ENCODE measurements at places on chromosomes 16 and 17. TPM values are rescaled to one million over a fixed set of nuclear protein-coding genes. Genes with fewer than 3 reads are reported as not detected.

- H3K4me1 ChIP-seq: peaks cover 58% of the 10 kb centered on the region
- peaks cover 7% of the 10 kb centered on the region for H3K36me3 ChIP-seq
- DNase-seq: peak; percentile 64
- no peak overlapping the region for H3K4me3 ChIP-seq
Observed at GRCh38 chr17:40312131-40312731, 3.3 kb downstream of the RARA start.

DNA sequence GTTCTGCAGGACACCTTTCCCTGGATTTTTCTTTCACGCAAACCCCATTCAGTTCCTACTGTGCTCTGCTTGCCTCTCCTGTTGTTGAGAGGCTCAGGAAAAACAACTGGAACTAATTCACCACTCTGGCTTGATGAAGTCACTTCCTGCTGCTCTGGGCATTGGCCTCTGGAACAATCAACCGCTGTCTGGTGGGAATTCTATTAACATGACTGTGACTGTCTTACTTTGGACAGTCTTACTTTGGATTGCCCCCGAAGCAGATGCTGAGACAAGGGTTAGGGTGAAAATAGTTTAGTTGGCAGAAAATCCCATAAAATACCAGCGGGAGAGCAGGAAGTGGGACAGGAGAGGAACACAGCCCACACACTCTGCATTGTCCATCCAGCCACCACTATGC lies 90.0 kb upstream of the HSBP1 start:
- no peaks in the 10 kb centered on the region for H3K36me3 ChIP-seq
- H3K27me3 ChIP-seq: no peaks in the 10 kb centered on the region
- DNase-seq: no peak
- no peak overlapping the region for H3K4me3 ChIP-seq
- no peaks in the 10 kb centered on the region for H3K4me1 ChIP-seq

DNA sequence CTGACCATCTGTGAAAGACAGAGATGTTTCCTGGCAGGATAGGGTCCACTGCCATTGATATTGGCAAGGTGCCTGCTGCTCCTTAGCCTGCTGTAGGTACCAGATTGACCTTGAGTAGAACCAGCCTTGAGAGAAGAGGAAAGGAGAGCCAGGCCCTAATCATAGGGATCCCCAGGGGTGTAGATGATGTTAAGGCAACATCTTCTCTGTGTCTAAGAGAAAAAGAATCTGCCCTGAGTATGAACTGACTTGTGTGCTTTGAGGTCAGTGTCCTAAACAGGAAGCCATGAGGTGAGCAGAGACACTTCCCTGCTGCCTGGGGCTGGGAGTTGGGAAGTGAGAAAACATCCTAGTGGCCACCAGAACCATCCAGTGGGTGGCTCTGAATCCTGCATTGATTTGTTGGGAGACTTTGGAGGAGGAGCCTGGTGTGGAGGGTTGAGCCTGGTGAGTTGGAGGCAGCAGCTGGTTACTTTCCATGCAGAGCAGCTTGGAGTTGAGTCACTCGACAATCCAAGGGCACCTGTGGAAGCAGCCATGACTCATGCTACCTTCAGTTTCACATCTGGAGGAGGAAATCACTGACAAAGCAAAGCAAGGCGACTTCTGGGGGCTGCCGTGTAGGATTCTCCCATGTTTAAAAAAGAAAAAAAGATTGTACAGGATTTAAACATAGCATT lies 47.8 kb downstream of the BMERB1 start:
- H3K27me3 ChIP-seq: no peaks in the 10 kb centered on the region
- peak; percentile 97 for DNase-seq
- H3K4me1 ChIP-seq: peaks cover 13% of the 10 kb centered on the region
- H3K4me3 ChIP-seq: no peak overlapping the region
- H3K27ac ChIP-seq: peak overlapping the region; percentile 68

DNA sequence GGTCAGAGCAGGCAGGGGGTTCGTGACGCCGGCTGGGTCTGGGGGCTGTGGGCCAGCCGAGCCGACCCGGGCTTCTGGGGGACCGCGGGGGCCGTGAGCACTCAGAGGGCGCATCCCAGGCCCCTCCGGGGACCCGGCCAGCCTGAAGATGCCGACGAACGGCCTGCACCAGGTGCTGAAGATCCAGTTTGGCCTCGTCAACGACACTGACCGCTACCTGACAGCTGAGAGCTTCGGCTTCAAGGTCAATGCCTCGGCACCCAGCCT lies 140 bp downstream of the FSCN2 start:
- H3K27me3 ChIP-seq: no peaks in the 10 kb centered on the region
- no peak for DNase-seq
- no peaks in the 10 kb centered on the region for H3K4me1 ChIP-seq
- no peak overlapping the region for H3K4me3 ChIP-seq
- no peak overlapping the region for H3K27ac ChIP-seq

DNA sequence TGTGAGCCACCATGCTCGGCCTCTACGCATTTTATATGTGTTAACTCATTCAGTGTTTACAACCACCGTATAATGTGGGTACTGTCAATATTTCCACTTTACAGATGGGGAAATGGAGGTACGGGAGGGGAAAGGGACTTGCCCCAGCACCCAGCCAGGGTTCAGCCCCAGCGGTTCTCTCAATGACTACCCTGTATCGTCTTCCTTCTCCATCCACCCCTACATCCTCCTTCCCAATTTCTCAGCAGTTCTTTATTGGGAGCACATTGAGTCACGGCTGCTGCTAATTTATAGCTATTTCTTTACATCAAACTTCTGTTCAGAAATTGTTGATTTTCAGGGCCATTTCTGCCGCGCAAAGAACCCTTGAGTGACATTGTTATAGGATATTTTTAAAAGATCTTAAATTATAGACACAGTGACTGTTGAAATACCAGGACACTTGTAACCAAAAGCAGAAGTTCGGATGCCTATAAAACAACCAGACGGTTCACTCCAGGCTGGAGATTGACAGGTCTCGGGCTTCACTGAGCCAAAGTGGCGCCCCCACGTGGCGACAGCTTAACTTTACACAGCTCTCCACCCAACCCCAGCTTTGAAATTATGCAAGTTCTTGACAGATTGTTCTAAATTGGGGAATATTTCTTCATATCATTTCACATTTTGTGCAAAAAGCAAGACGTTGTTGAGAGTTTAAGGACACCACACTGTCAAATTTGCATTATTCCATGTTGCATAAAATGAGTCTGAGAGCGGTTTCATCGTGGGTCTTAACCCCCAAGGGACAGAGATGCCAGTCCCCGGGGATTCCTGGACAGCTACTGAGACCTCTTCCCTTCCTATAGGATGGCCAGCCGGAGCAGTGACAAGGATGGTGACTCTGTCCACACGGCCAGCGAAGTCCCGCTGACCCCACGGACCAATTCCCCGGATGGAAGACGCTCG lies 11.8 kb downstream of the SYT17 start:
- H3K4me1 ChIP-seq: no peaks in the 10 kb centered on the region
- no peaks in the 10 kb centered on the region for H3K36me3 ChIP-seq
- no peaks in the 10 kb centered on the region for H3K27me3 ChIP-seq
- H3K4me3 ChIP-seq: no peak overlapping the region
- DNase-seq: peak; percentile 69
- H3K27ac ChIP-seq: no peak overlapping the region

DNA sequence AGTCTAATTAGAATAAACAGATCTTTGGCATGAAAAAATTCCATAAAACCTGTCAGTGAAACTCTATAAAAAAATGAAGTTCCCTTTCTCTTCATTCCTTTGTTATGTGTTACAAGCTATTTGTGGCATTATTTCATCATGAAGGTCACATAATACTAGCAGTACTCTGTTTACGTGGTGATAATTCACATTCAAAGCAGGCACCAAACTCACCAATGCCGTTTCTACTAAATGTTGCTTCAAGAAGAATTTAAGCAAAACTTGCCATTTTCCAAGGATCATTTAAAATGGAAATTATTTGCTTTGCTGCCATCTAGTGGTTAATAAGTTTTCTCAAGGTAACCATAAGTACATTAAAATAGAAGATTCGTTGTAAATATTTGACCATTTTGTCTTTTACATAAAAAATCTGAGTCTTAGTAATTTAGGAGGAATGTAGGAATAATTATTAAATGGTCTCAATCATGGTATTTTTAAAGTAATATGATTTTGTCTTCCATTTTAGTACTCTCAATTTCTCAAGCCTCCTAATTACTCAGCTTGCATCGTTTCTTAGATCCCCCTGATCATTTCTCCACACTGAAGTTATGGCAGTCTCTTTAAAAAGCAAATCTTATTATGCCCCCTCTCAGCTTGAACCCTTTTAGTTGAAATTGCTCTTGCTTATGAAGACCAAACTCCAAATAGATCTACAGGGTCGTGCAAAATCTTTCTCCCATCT lies 80.8 kb downstream of the OMG start:
- H3K4me3 ChIP-seq: no peak overlapping the region
- H3K4me1 ChIP-seq: no peaks in the 10 kb centered on the region
- DNase-seq: peak; percentile 52
- H3K27ac ChIP-seq: no peak overlapping the region
- H3K36me3 ChIP-seq: peaks cover 44% of the 10 kb centered on the region

- H3K4me1 ChIP-seq: no peaks in the 10 kb centered on the region
- H3K36me3 ChIP-seq: peaks cover 40% of the 10 kb centered on the region
- H3K27me3 ChIP-seq: no peaks in the 10 kb centered on the region
- DNase-seq: no peak
- H3K27ac ChIP-seq: no peak overlapping the region
Observed at GRCh38 chr16:88725609-88726407, 19.5 kb downstream of the CTU2 start.

DNA sequence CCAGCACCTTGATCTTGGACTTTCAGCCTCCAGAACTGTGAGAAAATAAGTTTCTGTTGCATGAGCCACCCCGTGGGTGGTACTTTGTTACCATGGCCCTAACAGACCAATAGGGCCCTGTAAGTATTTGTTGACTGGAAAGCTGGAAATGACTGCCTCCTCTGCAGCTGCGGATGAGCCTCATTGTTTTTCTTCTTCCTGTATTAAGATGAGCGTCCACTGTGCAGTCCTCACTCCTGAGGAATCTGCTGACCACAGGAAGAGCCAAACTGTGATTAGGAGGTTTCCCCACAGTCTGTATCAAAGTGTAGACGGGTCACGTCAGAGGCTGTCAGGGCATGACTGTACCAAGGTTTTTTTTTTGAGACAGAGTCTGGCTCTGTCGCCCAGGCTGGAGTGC lies 12.2 kb upstream of the AKTIP start:
- DNase-seq: no peak
- H3K27ac ChIP-seq: no peak overlapping the region
- no peaks in the 10 kb centered on the region for H3K27me3 ChIP-seq
- no peaks in the 10 kb centered on the region for H3K4me1 ChIP-seq
- no peaks in the 10 kb centered on the region for H3K36me3 ChIP-seq

- H3K4me1 ChIP-seq: no peaks in the 10 kb centered on the region
- H3K27me3 ChIP-seq: no peaks in the 10 kb centered on the region
- no peak overlapping the region for H3K4me3 ChIP-seq
Observed at GRCh38 chr16:75584108-75584507, 17.9 kb downstream of the GABARAPL2 start.

DNA sequence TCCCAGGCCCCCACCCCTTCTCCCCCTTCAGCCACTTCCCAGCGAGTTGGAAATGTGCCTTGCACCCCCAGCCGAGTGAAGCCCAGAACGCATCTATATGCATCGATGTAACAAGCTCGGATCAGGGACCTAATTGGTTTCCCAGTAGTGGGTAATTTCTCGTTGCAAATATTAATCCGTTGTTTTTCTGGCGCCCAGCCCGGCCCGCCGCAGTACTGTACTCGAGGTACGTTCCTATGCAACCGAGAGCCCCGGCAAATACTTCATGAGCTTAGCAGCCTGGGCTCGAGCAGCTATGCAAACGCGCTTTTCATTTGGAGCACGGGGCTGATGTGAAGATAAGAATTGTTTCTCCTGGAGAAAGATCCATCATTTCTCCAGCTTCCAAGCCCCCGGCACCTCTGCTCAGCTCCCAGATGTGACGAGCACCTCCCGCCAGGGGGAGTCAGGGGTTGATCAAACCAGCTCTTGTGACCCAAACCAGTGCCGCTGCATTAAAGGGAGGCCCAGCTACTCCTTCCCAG lies 229.8 kb downstream of the KATNIP start:
- no peak for DNase-seq
- H3K36me3 ChIP-seq: peaks cover 6% of the 10 kb centered on the region
- no peak overlapping the region for H3K27ac ChIP-seq
- H3K4me1 ChIP-seq: no peaks in the 10 kb centered on the region
- no peak overlapping the region for H3K4me3 ChIP-seq

- H3K4me1 ChIP-seq: no peaks in the 10 kb centered on the region
- no peaks in the 10 kb centered on the region for H3K36me3 ChIP-seq
- H3K27ac ChIP-seq: no peak overlapping the region
- H3K27me3 ChIP-seq: no peaks in the 10 kb centered on the region
- H3K4me3 ChIP-seq: no peak overlapping the region
Observed at GRCh38 chr16:10067406-10067805, 114.8 kb downstream of the GRIN2A start.

DNA sequence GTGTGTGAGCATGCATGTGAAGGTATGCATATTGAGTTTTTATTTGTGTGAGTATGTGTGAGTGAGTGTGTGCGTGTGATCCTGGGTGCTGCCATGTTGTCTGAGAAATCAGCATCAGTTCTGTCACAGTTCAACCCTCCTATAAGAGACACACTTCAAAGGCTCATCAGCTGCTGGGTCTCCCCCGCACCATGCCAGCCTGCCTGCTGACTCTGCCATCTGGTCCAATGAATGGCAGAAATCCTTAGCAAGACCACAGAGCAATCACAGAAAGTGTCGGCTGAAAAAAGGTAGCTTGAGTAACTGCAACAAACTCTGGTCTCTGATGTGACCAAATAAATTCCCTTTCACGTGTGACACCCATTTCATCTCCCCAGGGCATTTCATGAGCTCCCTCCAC lies 381.8 kb upstream of the MAF start:
- peaks cover 14% of the 10 kb centered on the region for H3K27me3 ChIP-seq
- H3K4me1 ChIP-seq: no peaks in the 10 kb centered on the region
- H3K36me3 ChIP-seq: no peaks in the 10 kb centered on the region
- DNase-seq: no peak

- peak; percentile 18 for DNase-seq
- peaks cover 11% of the 10 kb centered on the region for H3K27me3 ChIP-seq
- H3K36me3 ChIP-seq: no peaks in the 10 kb centered on the region
Observed at GRCh38 chr17:4658478-4659305, 17.2 kb upstream of the ALOX15 start.

DNA sequence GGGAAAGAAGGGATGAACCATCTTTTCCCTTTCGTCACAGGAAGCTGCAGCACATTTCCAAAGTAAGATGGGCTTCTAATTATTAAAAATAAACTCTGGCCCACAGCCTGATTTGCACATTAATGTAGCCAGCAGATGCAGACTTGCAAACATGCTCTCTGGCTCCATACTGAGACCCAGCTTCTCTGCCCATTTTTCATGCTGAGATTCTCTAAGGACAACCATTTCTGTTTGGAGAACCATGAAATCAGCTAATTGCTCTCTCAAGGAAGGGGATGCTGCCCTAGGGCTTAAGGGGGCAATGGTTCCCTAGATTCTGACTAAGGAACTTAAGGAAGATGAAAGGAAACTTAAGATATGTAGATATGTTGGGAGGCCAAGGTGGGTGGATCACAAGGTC lies 63.0 kb upstream of the CES5A start:
- H3K4me3 ChIP-seq: no peak overlapping the region
- no peak for DNase-seq
- peaks cover 83% of the 10 kb centered on the region for H3K27me3 ChIP-seq
- no peak overlapping the region for H3K27ac ChIP-seq
- no peaks in the 10 kb centered on the region for H3K4me1 ChIP-seq

GRCh38 chr16:3094289-3095027 lies 4.6 kb downstream of the ZSCAN10 start:
- no peak overlapping the region for H3K27ac ChIP-seq
- no peak overlapping the region for H3K4me3 ChIP-seq
- no peaks in the 10 kb centered on the region for H3K27me3 ChIP-seq
- H3K36me3 ChIP-seq: no peaks in the 10 kb centered on the region
- DNase-seq: peak; percentile 68

Gene HBQ1
- total RNA-seq: not detected

Gene EVPL
- 7.7 TPM for total RNA-seq

Gene HIC1
- total RNA-seq: 0.59 TPM

Gene PLA2G10
- total RNA-seq: not detected

Gene MYO15B
- 10.9 TPM for total RNA-seq

Gene TNFRSF12A
- total RNA-seq: 641 TPM

Gene PRR35
- total RNA-seq: not detected

Gene IGF2BP1
- 0.02 TPM for total RNA-seq

Gene MT3
- not detected for total RNA-seq
